Fibroblast of the aortic adventitia (primary cell): ENCODE measurements at places on chromosomes 2 and 18. TPM values are rescaled to one million over a fixed set of nuclear protein-coding genes. Genes with fewer than 3 reads are reported as not detected.

SERPINB13 gene
- not detected in 2 replicates for total RNA-seq

ASPRV1 gene
- 0.54 TPM in 1 of 2 replicates, not detected in the other for total RNA-seq

MYO7B gene
- total RNA-seq, result 0.18 TPM in 1 of 2 replicates, not detected in the other

UGT1A4 gene
- total RNA-seq, result not detected in 2 replicates

SLC4A3 gene
- total RNA-seq, result 2.5 and 14.7 TPM in 2 replicates

KCNJ3 gene
- not detected in 2 replicates for total RNA-seq

IL1RN gene
- total RNA-seq, result 1.1 TPM in 1 of 2 replicates, not detected in the other

FSHR gene
- not detected in 2 replicates for total RNA-seq
